Esophagus (tissue), 2 donors: ENCODE measurements at places on chromosomes 2 and 18. TPM values are rescaled to one million over a fixed set of nuclear protein-coding genes. Genes with fewer than 3 reads are reported as not detected.

The KCNE4 gene
- polyA plus RNA-seq = 0.24 TPM

The DNAJC5G gene
- polyA plus RNA-seq = 0.05 TPM

The LRP2 gene
- not detected for polyA plus RNA-seq

The IL1RL1 gene
- 0.44 TPM for polyA plus RNA-seq

The EHD3 gene
- polyA plus RNA-seq = 27.4 TPM

The TDRD15 gene
- not detected for polyA plus RNA-seq

The PCARE gene
- polyA plus RNA-seq = 0.07 TPM

The GRHL1 gene
- polyA plus RNA-seq = 94.7 TPM

The PIGN gene
- polyA plus RNA-seq = 13.7 TPM

The ARHGEF33 gene
- 0.05 TPM for polyA plus RNA-seq

The SULT1C4 gene
- polyA plus RNA-seq = 0.12 TPM

The FER1L5 gene
- 0.20 TPM for polyA plus RNA-seq

The HTR2B gene
- 0.49 TPM for polyA plus RNA-seq

The SLC4A5 gene
- 0.33 TPM for polyA plus RNA-seq

The NAPG gene
- 12.4 TPM for polyA plus RNA-seq

The IL1R2 gene
- 67.4 TPM for polyA plus RNA-seq

The ABCG8 gene
- not detected for polyA plus RNA-seq

The TRABD2A gene
- polyA plus RNA-seq = 0.32 TPM

The CDCA7 gene
- polyA plus RNA-seq = 15.1 TPM

The PROKR1 gene
- 0.02 TPM for polyA plus RNA-seq

The BOLA3 gene
- 49.3 TPM for polyA plus RNA-seq

The RBM44 gene
- polyA plus RNA-seq = 0.37 TPM

The MAB21L4 gene
- 254 TPM for polyA plus RNA-seq

The SLC35G4 gene
- not detected for polyA plus RNA-seq

The ACTG2 gene
- 343 TPM for polyA plus RNA-seq

The MC4R gene
- polyA plus RNA-seq = not detected

The ARHGAP28 gene
- 0.57 TPM for polyA plus RNA-seq
